Activated CD4-positive, alpha-beta memory T cell treated with anti-CD3 and anti-CD28 coated beads for 36 hours (primary cell): ENCODE measurements at places on chromosomes 12 and 14.

GRCh38 chr14:65318636-65319506 lies 93.7 kb upstream of the FUT8 start:
- H3K4me3 ChIP-seq = no peak overlapping the region
- DNase-seq = no peak
- no peak overlapping the region for H3K27ac ChIP-seq
- H3K4me1 ChIP-seq = peaks cover 36% of the 10 kb centered on the region
- no peaks in the 10 kb centered on the region for H3K27me3 ChIP-seq

DNA sequence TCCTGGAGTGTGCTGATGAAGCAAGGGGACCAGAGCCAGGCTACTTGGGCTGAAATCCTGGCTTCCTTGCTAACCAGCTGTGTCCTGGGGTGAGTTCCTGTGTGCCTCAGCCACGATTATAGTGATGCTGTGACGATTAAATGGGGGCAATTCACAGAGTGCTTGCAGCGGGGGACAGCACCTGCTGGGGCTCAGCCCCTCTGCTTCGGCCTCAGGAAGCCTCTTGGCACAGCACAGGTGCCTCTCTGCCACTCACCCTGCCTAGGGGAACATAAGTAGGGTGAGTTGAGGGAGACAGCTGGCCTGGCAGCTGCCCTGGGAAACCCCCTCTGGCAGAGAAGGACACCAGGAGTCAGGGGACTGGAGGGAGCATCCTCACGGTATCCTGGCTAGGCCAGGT lies 9.4 kb downstream of the KRT80 start:
- peaks cover 3% of the 10 kb centered on the region for H3K4me1 ChIP-seq
- no peak for DNase-seq
- no peaks in the 10 kb centered on the region for H3K27me3 ChIP-seq
- H3K4me3 ChIP-seq = no peak overlapping the region
- H3K36me3 ChIP-seq = no peaks in the 10 kb centered on the region

DNA sequence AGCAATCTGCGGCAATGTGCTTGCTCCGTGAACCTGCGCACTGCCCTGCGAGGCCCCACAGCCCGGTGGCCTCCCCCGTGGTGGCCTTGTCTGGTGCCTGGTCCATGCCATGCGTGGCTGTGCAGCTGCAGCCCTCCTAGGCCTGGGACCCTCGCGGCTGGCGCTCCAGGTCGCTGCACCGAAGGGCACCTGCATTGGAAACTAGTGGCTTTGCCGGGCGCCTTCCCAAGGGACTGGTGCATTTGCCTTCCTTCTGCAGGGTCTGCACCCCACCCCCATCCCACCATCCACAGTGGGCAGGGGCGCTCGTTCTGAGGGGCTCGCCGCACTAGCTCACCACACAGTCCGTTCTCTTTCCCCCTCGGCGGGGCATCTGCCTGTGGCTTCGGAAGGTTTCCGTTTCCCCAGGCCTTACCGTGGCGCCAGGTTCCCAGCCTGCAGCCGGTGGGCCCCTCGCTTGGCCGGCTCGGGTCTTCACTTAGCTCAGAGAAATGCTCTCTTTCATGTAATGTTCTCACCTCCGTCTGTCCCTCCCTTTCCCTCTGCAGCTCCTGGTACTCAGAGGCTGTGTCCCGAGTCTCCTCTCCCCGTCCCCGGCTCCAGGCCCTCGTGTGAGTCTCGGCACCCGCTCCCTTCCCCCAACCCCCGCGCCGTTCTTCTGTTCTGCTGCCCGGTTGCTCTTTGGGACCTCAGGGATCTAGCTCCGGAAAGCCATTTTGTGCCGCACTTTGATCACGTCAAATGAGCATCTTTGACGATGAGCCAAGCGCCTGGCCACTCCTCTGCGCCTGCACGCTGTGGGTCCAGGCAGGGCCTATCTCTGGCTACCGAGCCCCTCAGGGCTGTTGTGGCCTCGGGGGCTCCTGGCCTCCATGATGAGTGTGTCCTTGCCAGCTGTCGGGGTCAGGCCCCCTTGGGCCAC lies 31.9 kb downstream of the JAG2 start:
- H3K27ac ChIP-seq = no peak overlapping the region
- no peaks in the 10 kb centered on the region for H3K4me1 ChIP-seq

- no peaks in the 10 kb centered on the region for H3K27me3 ChIP-seq
- H3K36me3 ChIP-seq = peaks cover 9% of the 10 kb centered on the region
- peaks cover 28% of the 10 kb centered on the region for H3K4me1 ChIP-seq
- H3K4me3 ChIP-seq = no peak overlapping the region
- no peak overlapping the region for H3K27ac ChIP-seq
Measured at GRCh38 chr12:4535092-4535491, 3.6 kb upstream of the RAD51AP1 start.

DNA sequence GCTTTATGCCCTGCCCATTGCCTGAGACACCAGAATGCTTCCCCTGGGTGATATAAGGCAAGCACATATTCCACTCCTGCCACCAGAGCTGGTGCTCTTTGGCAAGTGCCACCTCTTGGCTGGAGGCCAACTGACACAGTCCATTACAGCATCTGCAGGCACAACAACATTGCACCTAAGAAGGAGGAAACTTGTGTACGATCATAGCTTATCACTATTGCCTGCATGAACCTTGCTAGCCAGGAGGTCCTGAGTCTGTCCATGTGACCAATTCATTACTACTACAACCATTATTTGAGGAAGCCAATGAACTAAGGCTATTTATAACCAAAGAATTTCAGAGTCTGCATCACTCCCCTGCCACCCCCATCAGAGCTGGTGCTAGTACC lies 119.8 kb upstream of the SCAF11 start:
- H3K27ac ChIP-seq = no peak overlapping the region
- H3K36me3 ChIP-seq = peaks cover 4% of the 10 kb centered on the region
- no peak overlapping the region for H3K4me3 ChIP-seq
- H3K27me3 ChIP-seq = peaks cover 9% of the 10 kb centered on the region
- DNase-seq = no peak

DNA sequence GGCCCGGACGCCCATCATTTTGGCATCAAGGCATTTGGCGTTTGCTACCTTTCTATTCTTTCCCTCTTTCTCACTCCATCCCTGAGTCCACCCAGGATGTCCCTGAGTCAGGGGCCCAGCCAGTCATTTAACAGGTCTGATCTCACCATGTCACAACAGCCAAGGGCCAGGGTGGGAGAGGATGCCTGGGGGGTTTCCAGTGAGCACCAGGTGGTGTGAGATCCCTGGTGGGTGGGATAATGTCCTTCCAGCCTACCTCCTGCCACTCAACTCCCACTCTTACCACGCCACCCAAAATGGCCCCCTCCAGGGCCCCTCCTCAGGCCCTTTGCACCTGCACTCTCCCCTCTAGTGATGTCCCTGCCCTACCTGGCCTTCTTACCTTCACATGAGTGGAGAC lies 310.8 kb downstream of the BCL11B start:
- DNase-seq = no peak
- no peaks in the 10 kb centered on the region for H3K36me3 ChIP-seq
- no peaks in the 10 kb centered on the region for H3K27me3 ChIP-seq
- no peak overlapping the region for H3K27ac ChIP-seq
- H3K4me1 ChIP-seq = peaks cover 27% of the 10 kb centered on the region
- no peak overlapping the region for H3K4me3 ChIP-seq
